Panc1 (cell line): ENCODE measurements at places on chromosomes 1 and 21.

GRCh38 chr21:41668686-41669532 lies 97.9 kb downstream of the RIPK4 start:
- DNase-seq = no peak

DNA sequence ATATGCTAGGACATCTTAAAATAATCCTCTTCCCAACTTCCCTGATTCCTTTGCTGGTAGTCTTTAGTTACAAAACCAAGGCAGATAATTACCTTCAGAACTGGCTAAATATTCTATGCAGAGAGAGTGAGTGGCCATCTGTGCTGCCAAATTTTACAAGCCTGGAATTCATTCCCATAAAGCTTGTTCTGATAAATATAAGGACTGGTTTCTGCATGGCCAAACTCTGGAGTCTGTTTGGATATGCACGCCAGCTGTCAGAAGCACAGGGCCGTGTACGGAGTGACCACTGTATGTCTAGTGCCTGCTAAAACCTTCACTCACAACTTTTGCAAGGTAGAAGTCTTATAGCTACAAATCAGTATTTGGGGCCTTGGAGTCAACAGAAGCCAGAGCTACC lies 66.5 kb upstream of the RAVER2 start:
- DNase-seq = no peak

GRCh38 chr1:8025671-8026144 lies 401 bp downstream of the ERRFI1 start:
- no peak for DNase-seq

DNA sequence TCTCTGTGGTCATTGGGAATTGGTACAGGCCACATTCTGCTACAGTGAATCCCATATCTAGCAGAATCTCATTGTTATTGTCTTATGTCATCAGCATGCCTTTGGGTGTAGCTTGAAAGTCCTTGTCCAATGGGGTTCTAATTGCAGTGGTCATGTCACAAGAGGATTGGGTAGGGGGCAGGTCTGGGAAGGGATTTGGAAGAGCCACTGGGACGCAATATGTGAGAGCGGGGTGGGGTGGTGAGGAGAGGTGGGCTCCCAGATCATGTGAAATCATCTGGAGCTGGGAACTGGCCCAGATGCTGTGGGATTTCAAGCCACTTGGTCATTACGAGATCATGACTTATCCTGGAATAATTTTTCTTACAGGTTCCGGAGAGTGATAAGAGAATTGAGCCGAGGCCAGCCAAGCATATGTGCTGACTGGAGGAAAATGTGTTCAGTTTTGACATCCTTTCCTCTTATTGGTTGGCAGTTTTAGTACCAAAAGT lies 16.3 kb downstream of the CNIH3 start:
- no peak for DNase-seq

DNA sequence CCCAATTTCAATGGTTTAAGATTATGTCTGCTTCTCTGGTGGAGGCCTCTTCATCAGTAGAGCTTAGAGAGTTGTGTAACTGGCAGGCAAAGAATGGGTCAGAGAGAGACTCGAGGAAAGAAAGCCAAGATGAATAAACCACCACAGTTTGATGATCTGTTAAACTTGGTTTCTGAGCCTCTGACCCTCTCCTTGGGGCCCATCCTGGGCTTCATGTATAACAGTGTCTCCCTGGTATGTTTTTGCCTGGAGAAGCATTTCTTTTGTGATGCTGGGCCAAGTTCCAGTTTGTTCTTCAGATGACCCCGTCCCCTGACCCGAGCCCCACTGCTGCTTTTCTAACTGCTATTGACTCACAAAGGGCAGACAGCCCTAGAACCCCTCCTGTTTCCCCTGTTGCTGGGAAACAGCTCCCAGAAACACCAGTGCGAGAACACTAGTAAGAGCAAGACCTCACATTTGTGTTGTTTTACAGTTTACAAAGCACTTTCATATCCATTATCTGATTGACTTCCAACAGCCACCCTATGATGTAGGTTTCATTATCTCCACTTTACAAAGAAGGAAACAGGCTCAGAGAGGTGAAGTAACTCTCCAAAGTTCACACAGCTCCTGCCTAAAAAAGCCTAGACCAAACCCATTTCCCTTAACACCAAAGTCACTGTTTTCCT lies 9.0 kb downstream of the CD2 start:
- DNase-seq = no peak

- DNase-seq = no peak
Observed at GRCh38 chr1:95071539-95071938, 1.2 kb downstream of the ALG14 start.

- no peak for DNase-seq
Observed at GRCh38 chr1:226950871-226951270, 10.8 kb downstream of the COQ8A start.

- DNase-seq = no peak
Observed at GRCh38 chr1:15735304-15736037, 587 bp upstream of the SLC25A34 start.

- DNase-seq = no peak
Observed at GRCh38 chr1:13802782-13803545, 103.0 kb downstream of the PRDM2 start.

DNA sequence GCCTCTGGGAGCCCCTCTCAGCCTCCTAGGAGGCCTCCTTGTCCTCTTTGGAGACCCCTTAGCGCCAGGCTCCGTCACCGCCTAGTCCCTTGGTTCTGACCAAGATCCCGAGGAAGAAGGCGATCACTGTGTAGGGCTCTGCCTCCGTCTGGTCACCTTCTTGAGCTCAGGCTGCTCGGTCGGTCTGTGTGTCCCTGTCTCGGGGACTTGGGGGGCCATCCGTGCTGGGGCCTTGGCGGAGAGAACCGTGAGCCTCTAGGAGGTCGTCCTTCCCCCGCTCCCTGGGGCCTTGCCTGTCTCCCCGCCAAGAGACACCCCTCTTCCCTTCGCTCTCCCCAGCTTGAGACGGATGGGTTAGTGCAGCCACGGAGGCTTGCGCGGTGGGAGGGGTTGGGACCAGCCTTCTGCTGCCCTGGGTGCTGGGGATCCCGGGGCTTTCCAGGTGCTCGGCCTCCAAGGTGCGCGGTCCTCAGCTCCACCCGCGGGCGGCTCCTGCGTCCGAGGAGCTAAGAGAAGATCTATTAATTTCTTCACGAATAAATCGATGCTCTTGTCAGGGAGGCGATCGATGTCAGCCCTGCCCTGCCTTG lies 701 bp upstream of the INSRR start:
- DNase-seq = no peak

GRCh38 chr1:213003256-213003655 lies 12.4 kb downstream of the ANGEL2 start:
- no peak for DNase-seq

DNA sequence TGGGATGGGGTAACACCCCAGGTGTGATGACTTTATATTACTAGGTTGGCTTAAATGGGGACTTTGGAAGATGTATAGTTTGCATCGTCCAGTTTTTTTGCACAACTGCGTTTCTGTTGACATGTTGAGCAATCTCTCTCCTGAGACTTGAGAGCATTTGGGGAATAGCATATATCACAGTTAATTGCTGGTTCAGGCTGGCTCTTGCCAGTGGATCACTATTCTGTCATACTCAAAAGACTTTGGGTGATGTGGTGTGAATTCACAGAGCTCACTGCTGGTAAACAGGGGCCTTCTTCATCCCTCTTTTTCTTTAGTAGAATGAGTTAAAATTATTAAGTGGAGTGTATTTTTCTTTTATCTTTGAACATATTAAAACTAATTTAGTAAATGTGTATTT lies 44.3 kb downstream of the LHX9 start:
- no peak for DNase-seq

DNA sequence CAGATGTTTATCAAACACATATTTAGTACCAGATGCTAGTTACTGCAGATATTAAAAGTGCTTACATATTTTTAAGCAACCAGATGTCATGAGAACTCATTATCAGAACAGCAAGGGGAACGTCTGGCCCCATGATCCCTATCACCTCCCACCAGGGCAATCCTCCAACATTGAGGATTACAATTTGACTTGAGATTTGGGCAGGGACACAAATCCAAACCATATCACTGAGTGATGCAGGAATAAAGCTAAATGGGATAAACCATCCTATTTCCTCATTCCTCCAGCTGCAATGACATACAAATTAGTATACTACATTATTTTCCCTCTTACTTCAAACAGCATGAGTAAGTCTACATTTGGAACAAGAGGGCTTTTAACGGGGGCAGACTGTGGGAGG lies 3.1 kb upstream of the KCNK2 start:
- DNase-seq = no peak
